Stimulated activated CD4-positive, alpha-beta T cell treated with anti-CD3 and anti-CD28 coated beads, TNF-alpha, amount 100 ng/mL, for 4 hours (primary cell): ENCODE measurements at places on chromosomes 13 and 19.

DNA sequence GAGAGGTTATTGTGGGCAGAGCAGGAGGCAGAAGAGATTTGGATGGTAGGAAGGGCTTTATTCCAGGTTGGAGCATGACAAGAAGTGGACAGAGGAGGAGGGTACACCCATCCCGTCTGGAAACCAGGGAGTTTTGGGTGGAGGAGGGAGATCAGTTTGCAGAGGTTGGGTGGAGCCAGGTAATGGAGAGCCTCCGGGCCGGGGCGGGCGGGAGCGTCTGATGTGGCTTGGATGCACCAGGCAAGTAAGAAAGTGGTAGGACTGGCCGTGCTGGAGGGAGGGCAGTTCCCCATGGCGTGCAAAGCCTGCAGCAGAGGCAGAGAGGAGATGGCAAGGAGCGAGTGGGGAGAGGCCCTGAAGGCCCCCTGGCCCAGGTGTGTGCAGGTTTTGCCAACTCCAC lies 10.9 kb downstream of the IGFLR1 start:
- no peak for DNase-seq

- no peak for DNase-seq
Observed at GRCh38 chr19:54354761-54355160, 10.0 kb downstream of the LAIR1 start.

- DNase-seq, result no peak
Observed at GRCh38 chr19:4930664-4931063, 21.4 kb downstream of the UHRF1 start.

DNA sequence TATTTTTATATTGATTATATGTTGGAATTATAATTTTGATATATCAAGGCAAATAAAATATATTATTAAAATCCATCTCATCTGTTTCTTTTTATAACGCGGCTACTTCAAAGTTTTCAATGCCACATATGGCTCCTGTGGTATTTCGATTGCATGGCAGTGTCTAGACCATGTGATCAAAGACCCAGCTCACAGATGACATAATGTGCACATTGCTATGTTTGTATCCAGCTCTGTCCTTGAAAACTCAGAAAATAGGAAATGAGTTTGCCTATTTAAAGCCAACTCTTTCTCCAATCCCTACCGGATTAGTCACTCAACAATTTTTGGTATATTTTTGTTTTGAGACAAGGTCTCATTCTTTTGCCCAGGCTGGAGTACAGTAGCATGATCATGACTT lies 26.2 kb downstream of the TMTC4 start:
- no peak for DNase-seq

GRCh38 chr19:38003438-38004185 lies 96.6 kb downstream of the SIPA1L3 start:
- no peak for DNase-seq

DNA sequence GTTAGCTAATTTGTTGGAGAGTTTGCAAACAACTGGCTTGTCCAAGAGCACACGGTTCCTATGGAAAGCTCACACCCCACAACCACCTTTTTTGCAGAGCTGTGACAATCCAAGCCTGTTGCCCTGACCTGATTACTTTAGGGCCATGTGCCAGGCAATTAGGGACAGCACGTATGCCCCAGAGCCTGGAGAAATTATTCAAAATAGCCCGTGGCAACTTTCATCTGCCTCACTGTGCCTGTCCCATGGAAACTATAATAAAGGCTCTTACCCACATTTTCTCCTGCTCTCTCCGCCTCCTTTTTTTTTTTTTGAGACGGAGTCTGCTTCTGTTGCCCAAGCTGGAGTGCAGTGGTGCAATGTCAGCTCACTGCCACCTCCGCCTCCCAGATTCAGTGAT lies 18.6 kb upstream of the FBN3 start:
- DNase-seq, result no peak

GRCh38 chr19:45681391-45682015 lies 10.2 kb downstream of the SNRPD2 start:
- DNase-seq, result peak; percentile 73

- DNase-seq, result no peak
Observed at GRCh38 chr13:42486711-42487198, 87.2 kb upstream of the TNFSF11 start.

DNA sequence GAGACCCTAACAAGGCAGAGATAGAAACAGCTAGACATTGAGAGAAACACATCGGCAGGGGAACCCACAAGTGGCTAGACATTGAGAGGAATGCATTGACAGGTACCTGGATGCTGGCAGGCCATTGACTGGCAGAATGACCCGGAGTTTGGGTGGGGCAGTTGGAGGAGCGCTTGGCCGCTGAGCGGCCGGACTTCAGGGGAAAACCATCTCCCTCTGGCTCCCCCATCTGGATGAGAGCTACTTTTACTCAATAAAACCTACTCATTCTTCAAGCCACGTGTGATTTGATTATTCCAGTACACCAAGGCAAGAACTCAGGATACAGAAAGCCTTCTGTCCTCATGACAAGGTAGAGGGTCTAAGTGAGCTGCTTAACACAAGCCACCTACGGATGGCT lies 473.4 kb downstream of the SLITRK5 start:
- no peak for DNase-seq

- no peak for DNase-seq
Observed at GRCh38 chr19:50548191-50549058, 19.8 kb downstream of the LRRC4B start.

GRCh38 chr13:27975564-27976361 lies 6.6 kb upstream of the CDX2 start:
- no peak for DNase-seq

DNA sequence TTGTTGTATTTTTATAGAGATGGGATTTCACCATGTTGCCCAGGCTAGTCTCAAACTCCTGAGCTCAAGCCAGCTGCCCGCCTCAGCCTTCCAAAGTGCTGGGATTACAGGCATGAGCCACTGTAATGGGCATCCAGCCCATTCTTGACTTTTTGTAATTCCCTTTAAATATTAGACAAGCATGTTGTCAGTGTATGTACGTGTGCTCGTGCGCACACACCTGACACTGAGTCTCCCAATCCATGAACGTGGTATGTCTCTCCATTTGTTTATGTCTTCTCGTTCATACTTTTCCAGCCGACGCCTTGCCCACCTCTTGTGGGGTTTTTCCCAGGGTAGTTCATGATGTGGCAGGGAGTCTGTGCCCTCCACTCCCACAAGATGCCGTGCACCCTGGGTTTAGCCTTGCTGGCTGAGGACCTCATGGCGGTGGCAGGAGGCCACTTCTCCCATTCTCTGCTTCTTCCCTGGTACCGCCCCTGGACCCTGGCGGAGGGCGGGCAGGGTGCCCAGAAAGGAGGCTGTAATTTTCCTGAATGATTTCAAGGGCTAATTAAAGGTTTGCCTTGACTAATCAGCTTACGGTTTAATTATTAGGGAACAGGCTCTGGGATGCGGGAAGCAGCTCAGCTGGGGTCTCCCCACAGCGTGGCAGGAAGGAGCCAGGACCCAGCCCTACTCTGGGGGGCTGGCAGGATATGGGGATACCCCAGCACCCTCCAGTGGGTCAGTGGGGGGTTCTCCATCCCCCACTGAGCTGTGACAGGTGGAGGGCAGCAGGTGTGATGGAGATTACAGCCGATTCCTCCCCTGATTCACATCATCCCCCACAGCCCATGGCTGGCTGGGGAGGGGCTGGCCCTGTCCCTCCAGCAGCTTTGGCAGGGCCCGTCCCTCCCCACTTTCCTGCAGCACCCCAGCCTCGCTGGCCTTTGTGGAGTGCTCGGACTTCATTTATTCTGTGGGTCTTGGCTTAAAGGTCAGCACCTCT lies 12.9 kb downstream of the PAK4 start:
- DNase-seq, result no peak

GRCh38 chr13:48769107-48769704 lies 115.5 kb downstream of the CYSLTR2 start:
- peak; percentile 48 for DNase-seq

DNA sequence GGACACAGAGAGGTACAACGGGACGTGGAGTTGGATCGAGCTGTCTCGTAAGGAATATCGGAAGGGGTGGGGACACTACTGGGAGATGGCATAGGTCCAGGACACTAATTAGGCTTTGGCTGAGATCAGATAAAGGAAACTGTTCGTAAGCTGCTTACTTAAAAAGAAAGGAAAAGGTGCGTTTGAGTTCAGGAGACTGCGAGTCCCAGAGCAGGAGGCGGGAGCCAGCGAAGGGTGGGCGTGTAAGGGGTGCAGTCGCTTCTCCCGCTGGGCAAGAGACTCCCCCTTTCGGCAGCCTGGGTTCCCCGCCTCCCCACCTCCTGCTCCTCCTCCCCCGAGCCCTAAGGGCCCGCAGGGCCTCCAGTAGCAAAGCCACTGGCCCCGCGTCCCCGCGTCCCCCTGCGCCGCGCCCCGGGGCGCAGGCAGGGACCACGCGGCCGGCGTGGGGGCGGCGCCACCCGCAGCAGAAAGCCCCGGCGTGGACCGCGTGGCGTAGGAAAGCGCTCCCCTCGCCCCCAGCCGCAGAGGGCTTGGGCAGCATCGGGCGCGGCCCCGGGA lies 547 bp downstream of the ABCC4 start:
- DNase-seq, result peak; percentile 48

- no peak for DNase-seq
Observed at GRCh38 chr13:88026241-88026640, 355.1 kb downstream of the SLITRK5 start.

DNA sequence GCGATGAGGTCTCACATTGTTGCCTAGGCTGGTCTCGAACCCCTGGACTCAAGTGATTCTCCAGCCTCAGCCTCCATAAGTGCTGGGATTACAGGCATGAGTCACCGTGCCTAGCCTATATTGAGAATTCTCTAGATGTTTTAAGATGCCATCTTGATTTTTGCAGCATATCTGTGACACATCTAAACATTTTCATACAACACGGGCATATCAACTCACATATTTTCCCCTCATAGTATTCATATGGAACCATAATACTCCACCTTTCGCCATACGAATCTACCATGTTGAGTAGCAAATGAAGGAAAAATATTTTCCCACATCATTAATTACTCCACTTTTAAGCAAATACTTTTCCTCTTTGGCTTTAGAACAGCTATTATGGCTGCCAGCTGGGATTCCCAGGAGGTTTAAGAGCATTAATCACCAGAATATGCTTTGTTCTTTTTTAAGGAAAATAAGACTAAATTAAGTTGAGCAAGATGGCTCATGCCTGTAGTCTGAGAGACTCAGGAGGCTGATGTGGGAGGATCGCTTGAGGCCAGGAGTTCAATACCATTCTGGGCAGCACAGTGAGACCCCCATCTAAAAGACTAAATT lies 56.9 kb upstream of the GTF2F2 start:
- DNase-seq, result no peak

GRCh38 chr19:708154-709143 lies at the start of gene PALM:
Gene PALM, plus strand, starts transcription at chr19:708935. Its CDS starts 212 bp downstream, at chr19:709147.
- no peak for DNase-seq

- no peak for DNase-seq
Observed at GRCh38 chr13:71412231-71412630, 454.8 kb downstream of the DACH1 start.

DNA sequence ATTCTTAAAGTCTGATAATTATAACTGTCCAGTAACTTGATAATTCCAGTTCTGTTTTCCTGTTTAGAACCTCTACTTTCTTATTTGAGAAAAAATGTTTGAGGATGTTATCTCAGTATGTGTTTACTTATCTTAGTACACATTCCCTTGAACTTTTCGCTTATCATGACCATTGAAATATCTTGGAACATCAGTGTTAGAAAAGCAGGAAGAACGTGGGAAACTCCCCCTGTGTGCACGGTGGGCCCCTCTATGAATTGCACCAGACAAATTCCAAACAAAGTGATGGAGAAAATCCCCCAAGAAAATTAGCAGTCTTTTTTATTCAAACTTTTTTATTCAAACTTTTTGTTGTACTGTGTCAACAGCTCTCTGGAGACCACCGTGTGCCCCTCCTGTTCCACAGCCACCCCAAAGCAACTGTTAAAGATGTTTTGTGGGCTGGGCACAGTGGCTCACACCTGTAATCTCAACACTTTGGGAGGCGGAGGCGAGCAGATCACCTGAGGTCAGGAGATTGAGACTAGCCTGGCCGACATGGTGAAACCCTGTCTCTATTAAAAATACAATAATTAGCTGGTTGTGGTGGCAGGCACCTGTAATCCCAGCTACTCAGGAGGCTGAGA lies 78.3 kb upstream of the PEG3 start:
- DNase-seq, result no peak
